Stimulated activated CD8-positive, alpha-beta memory T cell treated with anti-CD3 and anti-CD28 coated beads, Interleukin-12 subunit alpha, Interleukin-12 subunit beta, amount 100 ng/mL, for 4 hours (primary cell): ENCODE measurements at places on chromosomes 11 and 22.

DNA sequence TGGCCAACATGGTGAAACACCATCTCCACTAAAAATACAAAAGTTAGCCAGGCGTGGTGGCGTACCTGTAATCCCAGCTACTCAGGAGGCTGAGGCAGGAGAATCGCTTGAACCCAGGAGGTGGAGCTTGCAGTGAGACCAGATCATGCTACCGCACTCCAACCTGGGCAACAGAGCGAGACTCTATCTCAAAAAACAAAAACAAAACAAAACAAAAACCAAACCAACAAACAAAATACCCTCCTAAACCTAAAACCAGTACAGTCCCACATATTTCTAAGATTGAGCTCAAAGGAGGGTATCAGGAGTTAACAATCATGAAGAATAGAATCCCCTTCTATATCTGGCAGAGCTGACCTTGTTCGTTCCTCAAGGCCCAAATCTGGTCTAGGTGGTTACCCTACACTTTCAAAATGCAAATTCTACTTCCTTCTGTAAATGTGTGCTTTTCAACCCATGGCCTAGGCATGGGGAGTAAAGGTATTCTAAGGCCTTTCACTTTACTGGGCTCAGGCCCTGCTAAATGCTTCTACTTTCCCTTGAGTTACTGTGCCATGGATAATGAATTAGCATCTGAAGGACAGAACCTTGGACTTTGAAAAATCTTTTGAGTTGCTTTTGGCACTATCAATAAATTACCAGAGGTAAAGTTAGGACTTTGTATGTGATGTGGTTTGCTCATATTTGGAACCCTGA is 10.4 kb upstream of the PPP2R1B start:
- DNase-seq = no peak

GRCh38 chr11:76721755-76722677 is 51.5 kb upstream of the LRRC32 start:
- DNase-seq = peak; percentile 47

- DNase-seq = no peak
Measured at GRCh38 chr11:133711545-133711944, 133.8 kb downstream of the SPATA19 start.

- DNase-seq = no peak
Measured at GRCh38 chr11:22169833-22170232, 23.1 kb upstream of the ANO5 start.

GRCh38 chr11:104556606-104557301 is 341.5 kb downstream of the CASP12 start:
- no peak for DNase-seq

- DNase-seq = no peak
Measured at GRCh38 chr11:128893578-128894285, 2.6 kb downstream of the KCNJ5 start.

DNA sequence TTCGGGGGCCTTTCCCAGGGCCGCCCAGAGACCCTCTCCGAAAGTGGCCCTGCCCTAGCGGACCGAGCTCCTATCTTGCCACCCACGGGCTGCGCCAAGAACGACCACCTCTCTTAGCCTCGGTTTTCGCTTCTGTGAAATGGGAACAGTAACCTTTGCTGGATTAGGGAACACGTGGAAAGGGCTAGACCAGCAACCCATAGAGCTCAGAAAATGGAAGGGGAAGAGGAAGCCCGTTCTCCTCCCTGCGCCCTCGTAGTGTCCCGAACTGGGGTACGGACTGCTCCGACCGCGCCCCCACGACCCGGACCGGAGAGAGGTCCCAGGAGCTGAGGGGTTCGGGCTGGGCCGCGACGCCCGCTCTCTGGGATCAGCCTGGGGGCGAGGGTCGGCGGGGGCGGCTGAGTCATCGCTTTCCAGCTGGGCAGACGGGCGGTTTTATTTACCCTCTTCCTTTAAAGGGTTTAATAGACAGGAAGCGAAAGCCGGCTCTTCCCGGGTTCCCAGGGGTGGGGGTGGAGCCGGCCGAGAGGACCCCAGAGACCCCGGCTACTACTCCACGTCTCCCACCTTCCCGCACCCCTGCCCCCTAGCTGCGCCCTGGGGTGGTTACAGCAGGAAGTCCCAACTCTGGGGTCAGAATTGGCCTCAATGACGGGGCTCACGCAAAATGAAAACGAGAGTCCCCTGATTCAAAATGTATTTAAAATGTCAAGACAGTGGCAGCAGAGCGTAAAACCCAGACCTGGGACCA is 907 bp upstream of the PHLDA2 start:
- no peak for DNase-seq
